Cardiac septum (tissue), 1 donor: ENCODE measurements at places on chromosomes 1 and 21. TPM values are rescaled to one million over a fixed set of nuclear protein-coding genes. Genes with fewer than 3 reads are reported as not detected.

DNA sequence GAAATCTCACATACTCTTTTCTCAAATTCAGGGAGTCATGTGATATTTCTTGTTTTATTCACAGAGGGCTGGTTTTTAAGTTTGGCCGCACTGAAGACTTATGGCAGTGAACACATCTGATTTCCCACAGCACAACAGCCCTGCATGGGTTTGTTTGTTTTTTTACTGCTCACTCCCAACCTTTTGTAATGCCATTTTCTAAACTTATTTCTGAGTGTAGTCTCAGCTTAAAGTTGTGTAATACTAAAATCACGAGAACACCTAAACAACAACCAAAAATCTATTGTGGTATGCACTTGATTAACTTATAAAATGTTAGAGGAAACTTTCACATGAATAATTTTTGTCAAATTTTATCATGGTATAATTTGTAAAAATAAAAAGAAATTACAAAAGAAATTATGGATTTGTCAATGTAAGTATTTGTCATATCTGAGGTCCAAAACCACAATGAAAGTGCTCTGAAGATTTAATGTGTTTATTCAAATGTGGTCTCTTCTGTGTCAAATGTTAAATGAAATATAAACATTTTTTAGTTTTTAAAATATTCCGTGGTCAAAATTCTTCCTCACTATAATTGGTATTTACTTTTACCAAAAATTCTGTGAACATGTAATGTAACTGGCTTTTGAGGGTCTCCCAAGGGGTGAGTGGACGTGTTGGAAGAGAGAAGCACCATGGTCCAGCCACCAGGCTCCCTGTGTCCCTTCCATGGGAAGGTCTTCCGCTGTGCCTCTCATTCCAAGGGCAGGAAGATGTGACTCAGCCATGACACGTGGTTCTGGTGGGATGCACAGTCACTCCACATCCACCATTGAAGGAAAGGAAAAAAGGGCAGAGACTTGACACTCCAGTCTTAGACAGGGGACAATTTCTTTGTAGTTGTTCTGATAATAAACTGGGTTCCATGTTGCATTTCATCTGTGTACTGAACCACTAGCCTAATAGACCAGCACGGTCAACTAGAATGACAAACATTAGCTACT is 22.8 kb downstream of the TMEM50A start:
- DNase-seq, result no peak

DNA sequence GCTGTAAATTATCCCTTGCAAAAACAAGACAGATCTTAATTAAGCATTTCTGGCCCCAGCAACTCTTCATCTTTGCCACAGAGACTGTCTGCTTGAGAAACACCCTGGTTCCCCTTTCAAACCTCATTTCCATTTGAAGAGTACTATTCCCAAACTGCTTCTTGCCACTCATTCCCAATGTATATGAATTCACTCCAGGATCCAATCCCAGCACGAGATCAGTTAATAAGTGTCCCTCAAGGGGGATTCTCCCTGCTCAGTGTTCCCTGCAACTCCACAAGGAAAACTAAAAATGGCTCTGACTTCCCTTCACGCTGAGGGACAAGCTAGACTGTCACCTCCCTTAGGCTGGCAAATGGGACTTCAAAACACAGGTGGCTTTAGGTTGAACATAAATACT is 173.2 kb downstream of the SIPA1L2 start:
- DNase-seq, result no peak

DNA sequence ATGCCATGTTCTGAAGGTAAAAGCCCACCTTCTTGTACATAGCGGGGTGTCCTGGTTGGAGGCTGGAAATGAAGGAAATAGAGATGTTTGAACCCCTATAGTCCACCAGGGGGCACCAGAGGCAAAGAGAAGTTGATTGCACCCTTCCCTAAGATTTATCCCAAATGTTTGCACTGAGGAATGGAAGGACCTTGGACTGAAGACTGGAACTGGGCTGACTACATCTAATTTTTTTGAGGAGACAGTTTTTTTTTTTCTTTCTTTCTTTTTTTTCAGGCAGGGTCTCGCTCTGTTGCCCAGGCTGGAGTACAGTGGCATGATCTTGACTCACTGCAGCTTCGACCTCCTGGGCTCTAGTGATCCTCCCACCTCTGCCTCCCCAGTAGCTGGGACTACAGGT is 55.3 kb upstream of the EIF4G3 start:
- DNase-seq, result no peak

Gene RAP1GAP
- 2.7 TPM for total RNA-seq

- DNase-seq, result no peak
Measured at GRCh38 chr1:83828456-83828855, 170.5 kb downstream of the TTLL7 start.

DNA sequence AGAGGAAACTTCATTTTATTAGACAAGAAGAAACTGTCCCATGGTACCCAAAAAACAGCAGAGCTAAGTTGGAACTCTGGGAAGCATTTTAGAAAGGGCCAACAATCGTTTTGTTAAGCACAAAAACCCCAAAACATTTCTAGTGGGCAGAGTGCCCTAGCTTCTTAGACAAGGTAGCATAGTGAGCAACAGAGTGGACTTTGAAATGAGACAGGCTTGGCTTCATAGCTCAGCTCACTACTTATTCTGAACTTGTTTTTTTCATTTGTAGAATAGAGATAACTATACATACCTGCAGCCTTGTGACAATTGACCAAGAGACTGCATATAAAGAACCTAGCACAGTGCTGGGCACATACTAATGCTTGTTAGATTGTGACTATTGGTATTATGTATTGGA is 50.1 kb downstream of the HLX start:
- no peak for DNase-seq

DNA sequence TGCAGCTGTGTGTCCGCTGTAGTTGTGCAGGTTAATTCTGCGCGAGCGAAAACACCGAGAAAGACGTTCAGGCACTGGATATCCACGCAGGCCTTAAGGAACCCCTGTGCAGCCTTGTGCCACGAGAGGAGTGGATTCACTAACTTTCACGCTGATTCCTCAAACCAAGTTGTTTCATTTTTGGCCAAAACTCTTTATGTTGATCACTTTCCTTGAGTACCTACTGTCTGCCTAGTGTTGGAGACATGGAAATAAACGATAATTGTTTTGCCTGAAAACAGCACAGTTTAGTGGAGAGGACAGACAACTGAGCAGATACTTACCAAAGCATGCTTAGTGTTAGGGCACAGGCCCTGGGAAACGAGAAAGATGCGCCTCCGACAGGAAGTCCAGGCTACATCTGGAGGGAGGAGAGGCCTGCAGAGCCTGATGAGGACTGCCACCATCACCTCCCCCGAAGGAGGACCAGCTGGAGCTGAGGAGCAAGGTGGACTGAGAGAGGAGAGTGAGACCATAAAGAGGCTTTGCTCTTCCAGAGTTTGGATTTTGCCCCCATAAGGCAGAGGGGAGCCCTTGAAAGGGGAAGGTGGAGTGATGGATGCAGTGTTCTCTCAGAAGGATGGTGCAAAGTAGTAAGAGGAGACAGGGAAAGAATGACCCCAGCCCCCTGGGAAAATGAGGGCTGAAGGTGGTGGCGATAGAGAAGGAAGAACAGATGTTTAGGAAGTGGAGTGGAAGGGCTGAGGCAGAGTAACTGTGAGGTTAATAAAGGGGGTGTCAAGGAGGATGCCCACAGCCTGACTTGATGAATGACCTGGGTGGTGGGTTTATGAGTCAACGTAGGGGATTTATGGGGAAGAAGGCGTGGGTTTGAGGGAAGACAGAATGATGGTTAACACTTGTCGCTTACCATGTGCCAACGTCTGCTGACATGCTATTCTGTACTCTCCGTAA is 956 bp upstream of the SCAF4 start:
- no peak for DNase-seq

- DNase-seq, result no peak
Measured at GRCh38 chr1:222583079-222583478, 6.7 kb downstream of the TAF1A start.

GRCh38 chr1:186736971-186737685 is 56.9 kb upstream of the PTGS2 start:
- DNase-seq, result no peak

DNA sequence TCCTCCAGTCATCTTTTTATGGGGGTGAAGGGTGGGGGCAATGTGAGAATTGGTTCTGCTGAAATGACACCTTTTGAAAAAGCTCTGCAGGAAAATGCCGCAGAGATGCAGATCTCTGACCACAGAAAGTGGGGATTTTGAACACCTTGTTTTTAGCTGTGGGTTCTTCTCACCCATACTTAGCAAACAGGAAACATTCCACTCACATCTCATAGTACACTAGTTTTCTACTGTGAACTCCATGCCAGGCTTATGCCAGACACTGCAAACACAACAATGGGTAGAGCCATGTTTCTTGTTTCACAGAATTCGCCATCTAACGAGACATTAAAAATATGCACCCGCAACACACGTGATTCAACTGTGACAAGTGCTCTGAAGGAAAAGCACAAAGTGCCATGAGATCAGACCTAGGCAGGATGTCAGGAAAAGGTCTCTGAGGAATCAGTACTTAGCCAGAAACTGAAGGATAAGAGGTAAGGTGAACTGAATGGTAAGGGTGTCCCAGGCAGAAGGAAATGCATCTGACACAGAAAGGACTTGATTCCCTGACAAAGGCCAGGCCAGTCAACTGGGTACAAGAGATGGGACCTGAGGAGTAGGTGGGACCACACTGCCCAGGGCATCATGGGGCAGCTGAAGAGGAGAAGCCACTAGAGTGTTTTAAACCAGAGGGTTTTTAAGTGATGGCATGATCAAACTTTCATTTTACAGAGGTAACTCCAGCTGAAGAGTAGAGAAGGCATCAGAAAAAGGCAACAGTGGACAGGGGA is 83.8 kb upstream of the JAK1 start:
- no peak for DNase-seq

Gene TMEM54
- 17.0 TPM for total RNA-seq
